ENCODE measurements at places on chromosomes 1 and 21. TPM values are rescaled to one million over a fixed set of nuclear protein-coding genes. Genes with fewer than 3 reads are reported as not detected.

- no peak for DNase-seq
- no peak overlapping the region for H3K4me3 ChIP-seq
- H3K4me1 ChIP-seq = peaks cover 2% of the 10 kb centered on the region
- no peak overlapping the region for H3K27ac ChIP-seq
- no peaks in the 10 kb centered on the region for H3K36me3 ChIP-seq
- no peaks in the 10 kb centered on the region for H3K27me3 ChIP-seq
Measured at GRCh38 chr1:62037274-62037673, 157.4 kb upstream of the L1TD1 start.

- H3K27ac ChIP-seq = no peak overlapping the region
- no peaks in the 10 kb centered on the region for H3K36me3 ChIP-seq
- peaks cover 4% of the 10 kb centered on the region for H3K4me1 ChIP-seq
- H3K27me3 ChIP-seq = no peaks in the 10 kb centered on the region
Measured at GRCh38 chr1:171158096-171158495, 27.0 kb upstream of the FMO2 start.

- H3K27ac ChIP-seq = no peak overlapping the region
- H3K36me3 ChIP-seq = no peaks in the 10 kb centered on the region
- H3K4me1 ChIP-seq = peaks cover 1% of the 10 kb centered on the region
- H3K4me3 ChIP-seq = no peak overlapping the region
Measured at GRCh38 chr1:207306023-207306422, 15.5 kb upstream of the CD55 start.

UBL4B gene
- total RNA-seq = not detected

LRRC39 gene
- 0.60 TPM for total RNA-seq

GRCh38 chr1:110385369-110385768 lies 5.5 kb downstream of the SLC16A4 start:
- H3K4me1 ChIP-seq = peaks cover 7% of the 10 kb centered on the region
- no peaks in the 10 kb centered on the region for H3K27me3 ChIP-seq
- H3K36me3 ChIP-seq = no peaks in the 10 kb centered on the region
- no peak overlapping the region for H3K27ac ChIP-seq
- no peak for DNase-seq

- H3K36me3 ChIP-seq = no peaks in the 10 kb centered on the region
- DNase-seq = no peak
- no peak overlapping the region for H3K4me3 ChIP-seq
- H3K4me1 ChIP-seq = no peaks in the 10 kb centered on the region
- no peak overlapping the region for H3K27ac ChIP-seq
- no peaks in the 10 kb centered on the region for H3K27me3 ChIP-seq
Measured at GRCh38 chr1:196910215-196910614, 22.4 kb downstream of the CFHR4 start.

CD1E gene
- total RNA-seq = not detected

ANGPTL7 gene
- not detected for total RNA-seq

DNA sequence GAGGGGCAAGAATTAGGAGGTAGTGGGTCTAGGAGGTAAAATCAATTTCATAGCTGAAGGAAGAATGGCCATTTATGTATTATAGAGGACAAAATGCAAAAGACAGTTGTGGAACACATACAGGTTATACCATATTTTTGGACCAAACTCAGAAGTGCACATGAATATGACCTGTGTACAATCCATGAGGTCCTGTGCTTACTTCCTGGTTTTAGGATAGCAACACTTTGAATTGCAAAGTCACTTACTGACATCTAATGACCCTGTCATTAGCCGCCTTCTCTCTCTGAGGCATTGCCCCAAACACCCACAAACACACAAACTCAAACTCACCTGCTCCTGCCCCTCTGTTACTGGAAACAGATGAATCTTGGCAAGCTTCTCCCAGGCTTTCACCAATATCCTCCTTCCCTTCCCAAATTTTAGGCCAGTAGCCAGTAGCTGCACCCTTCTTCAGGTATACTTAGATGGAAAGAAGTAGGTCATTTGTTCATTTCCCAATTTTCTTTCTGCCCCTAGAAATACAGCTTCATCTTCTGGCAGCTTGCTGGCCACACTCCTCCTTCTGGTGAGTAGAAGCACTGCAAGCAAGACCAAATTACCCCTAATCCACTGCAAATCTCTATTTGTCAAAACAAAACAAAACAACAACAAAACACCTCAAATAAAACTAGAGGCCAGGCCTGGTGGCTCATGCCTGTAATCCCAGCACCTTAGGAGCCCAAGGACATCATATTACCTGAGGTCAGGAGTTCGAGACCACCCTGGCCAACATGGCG lies 13.7 kb upstream of the RPL5 start:
- H3K4me3 ChIP-seq = no peak overlapping the region
- no peak for DNase-seq
- H3K27ac ChIP-seq = no peak overlapping the region
- H3K36me3 ChIP-seq = no peaks in the 10 kb centered on the region
- H3K27me3 ChIP-seq = no peaks in the 10 kb centered on the region

VWA5B1 gene
- total RNA-seq = 0.27 TPM

- H3K4me3 ChIP-seq = no peak overlapping the region
- H3K27ac ChIP-seq = no peak overlapping the region
- DNase-seq = no peak
Measured at GRCh38 chr1:25210728-25211127, 21.6 kb downstream of the SYF2 start.

PEAR1 gene
- total RNA-seq = 20.2 TPM

C8A gene
- not detected for total RNA-seq

DNA sequence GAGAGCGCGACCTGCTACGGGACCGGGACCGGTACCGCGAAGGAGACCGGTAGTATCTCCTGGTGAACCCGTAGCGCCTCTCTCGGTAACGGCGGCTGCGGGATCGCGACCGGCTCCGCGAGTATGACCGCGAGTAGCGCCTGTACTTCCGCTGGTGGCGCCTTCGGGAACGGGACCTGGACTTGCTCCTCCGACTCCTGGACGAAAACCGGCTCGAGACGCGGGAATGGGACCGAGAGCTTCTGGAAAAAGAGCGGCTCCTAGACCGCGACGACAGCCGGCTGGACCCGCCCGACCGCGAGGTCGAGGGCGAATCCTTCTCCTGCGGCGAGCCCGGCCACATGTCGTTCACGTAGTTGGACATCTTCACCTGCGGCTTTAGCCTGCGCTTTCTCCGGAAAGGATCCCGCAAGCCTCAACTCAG lies 642 bp downstream of the RSRP1 start:
- peaks cover 2% of the 10 kb centered on the region for H3K4me1 ChIP-seq
- no peaks in the 10 kb centered on the region for H3K36me3 ChIP-seq
- H3K4me3 ChIP-seq = peak overlapping the region; percentile 90
- no peak for DNase-seq

GRCh38 chr1:67979532-67979931 lies 70.9 kb downstream of the DIRAS3 start:
- H3K36me3 ChIP-seq = no peaks in the 10 kb centered on the region
- H3K4me3 ChIP-seq = no peak overlapping the region
- DNase-seq = no peak

FAM177B gene
- total RNA-seq = not detected

DNA sequence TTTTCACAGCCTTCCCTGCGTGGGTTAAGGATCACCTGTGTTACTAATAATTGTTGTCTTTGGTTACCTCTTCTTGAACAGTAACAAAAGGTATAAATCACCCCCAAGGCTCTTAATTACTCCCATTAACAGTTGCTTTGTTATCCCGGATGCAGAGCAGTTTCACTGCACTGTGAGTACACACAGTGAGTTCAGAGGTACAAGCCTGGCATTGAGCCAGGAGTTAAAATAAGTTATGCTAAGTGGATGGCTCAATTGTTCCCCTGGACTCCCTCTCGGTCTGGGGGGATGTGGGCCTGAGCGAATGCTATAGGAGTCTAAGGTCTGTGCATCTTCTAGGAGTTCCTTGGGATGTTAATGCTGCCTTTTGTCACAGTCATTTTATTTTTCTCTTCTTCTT lies 258.3 kb downstream of the ATG4C start:
- H3K27ac ChIP-seq = no peak overlapping the region
- H3K4me3 ChIP-seq = no peak overlapping the region
- DNase-seq = no peak
- no peaks in the 10 kb centered on the region for H3K27me3 ChIP-seq

- H3K36me3 ChIP-seq = no peaks in the 10 kb centered on the region
- H3K4me1 ChIP-seq = peaks cover 2% of the 10 kb centered on the region
- H3K27ac ChIP-seq = no peak overlapping the region
Measured at GRCh38 chr1:31199236-31199790, 40.4 kb downstream of the NKAIN1 start.

- H3K4me3 ChIP-seq = no peak overlapping the region
- peak overlapping the region; percentile 43 for H3K27ac ChIP-seq
- H3K36me3 ChIP-seq = no peaks in the 10 kb centered on the region
- H3K4me1 ChIP-seq = peaks cover 4% of the 10 kb centered on the region
- H3K27me3 ChIP-seq = no peaks in the 10 kb centered on the region
Measured at GRCh38 chr1:32215629-32216480, 6.3 kb downstream of the TMEM234 start.

ABCD3 gene
- total RNA-seq = 22.1 TPM

GRCh38 chr21:31347435-31348032 lies 3.5 kb upstream of the TIAM1 start:
- no peak overlapping the region for H3K27ac ChIP-seq
- H3K27me3 ChIP-seq = no peaks in the 10 kb centered on the region
- H3K4me1 ChIP-seq = peaks cover 3% of the 10 kb centered on the region
- no peaks in the 10 kb centered on the region for H3K36me3 ChIP-seq
- no peak for DNase-seq

DNA sequence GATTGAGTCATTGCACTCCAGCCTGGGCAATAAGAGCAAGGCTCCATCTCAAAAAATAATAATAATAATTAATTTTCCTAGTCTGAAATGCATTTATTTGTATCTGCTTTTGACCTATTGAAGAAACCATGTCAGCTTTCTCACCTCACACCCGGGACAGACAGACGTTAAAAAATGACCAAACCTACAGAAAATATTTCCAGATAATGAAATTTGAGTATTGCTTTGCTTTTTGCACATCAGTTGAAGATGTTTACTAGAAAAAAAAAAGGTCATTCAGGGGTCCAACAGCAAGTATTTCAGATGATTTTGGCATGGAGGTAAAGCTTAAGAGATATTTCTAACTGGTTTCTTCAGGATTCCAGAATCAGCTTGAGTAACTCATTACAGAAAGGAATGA lies at the start of gene OR6K6:
Gene OR6K6, plus strand, starts transcription at position 301 of the 400 bp plus-strand sequence. CDS start 168 bp downstream, outside the sequence.
- DNase-seq = no peak
- H3K4me1 ChIP-seq = no peaks in the 10 kb centered on the region
- H3K27me3 ChIP-seq = no peaks in the 10 kb centered on the region
- no peak within 1 kb of the TSS for H3K4me3 ChIP-seq
- no peak within 1 kb of the TSS for H3K27ac ChIP-seq

LAMC2 gene
- total RNA-seq = 0.56 TPM

DNA sequence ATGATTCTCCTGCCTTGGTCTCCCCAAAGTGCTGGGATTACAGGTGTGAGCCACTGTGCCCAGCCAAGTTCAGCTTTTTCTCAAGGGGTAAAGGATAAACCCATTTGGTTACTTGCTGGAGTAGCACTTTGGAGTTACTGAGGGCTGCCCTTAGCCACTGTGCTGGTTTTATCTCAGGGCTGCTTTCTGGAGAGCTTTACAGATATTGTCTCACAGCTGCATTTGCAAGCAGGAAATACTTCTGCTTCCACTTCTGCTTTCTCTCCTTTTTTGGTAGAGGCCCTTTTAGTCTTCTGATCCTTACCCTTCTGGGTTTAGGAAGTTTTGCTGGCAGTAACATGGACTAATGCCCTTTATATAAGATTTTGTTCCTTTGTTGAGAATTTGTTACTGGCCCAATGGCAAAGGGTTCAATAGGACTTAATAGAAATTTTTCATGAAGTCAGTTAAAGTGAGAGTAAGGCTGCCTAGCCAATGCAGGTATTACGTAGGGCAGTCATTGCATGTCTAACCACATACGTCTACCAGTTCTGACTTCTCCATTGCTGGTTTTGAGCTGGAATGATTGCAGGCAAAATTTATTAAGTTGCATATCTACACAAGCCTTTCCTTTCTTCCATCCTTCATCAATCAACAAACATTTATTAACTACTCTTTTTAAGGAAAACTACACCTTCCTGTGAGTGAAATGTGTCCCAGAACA lies 24.4 kb downstream of the CAP1 start:
- no peak for DNase-seq
- no peaks in the 10 kb centered on the region for H3K27me3 ChIP-seq
- H3K4me3 ChIP-seq = no peak overlapping the region
- H3K36me3 ChIP-seq = no peaks in the 10 kb centered on the region
- H3K27ac ChIP-seq = no peak overlapping the region

DNA sequence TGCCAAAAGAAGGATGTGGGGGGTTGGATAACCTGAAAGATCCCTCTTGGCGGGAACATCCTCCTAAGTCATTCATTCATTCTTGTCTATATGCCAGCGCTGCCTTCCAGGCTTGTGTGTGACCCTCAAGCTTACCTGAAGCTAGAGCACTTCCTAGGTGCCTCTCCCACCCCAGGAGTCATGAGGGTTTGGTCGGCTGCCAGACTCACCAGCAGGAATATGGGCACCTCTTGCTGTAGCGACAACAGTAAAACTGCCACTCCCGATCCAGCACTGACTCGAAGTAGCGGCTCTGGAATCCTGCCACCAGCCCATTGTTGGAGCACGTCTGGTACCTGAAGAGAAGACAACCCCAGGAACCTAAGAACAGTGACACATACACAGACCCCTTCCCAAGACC lies 15.0 kb downstream of the DPT start:
- H3K27me3 ChIP-seq = no peaks in the 10 kb centered on the region
- peaks cover 3% of the 10 kb centered on the region for H3K4me1 ChIP-seq
- no peak for DNase-seq
- no peaks in the 10 kb centered on the region for H3K36me3 ChIP-seq

DNA sequence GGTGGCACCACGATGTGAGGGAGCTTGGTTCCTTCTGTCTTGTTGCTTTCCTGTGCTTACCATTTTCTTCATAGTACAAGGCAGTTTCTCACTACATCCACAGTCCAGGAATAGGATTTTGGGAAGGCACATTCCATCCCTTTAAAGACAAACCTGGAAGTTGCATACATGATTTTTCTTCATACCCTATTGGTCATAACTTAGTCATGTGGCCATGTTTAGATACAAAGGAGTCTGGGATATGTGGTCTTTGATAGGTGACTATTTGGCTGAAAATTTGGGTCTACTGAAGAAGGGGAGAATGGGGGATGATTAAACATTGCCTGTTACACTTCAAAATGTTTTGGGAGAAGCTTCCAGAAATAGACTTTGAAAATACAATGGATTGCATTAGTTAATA lies 7.0 kb downstream of the DYRK1A start:
- H3K27ac ChIP-seq = no peak overlapping the region
- DNase-seq = no peak
- no peaks in the 10 kb centered on the region for H3K27me3 ChIP-seq
- peaks cover 18% of the 10 kb centered on the region for H3K4me1 ChIP-seq
- H3K36me3 ChIP-seq = no peaks in the 10 kb centered on the region
- no peak overlapping the region for H3K4me3 ChIP-seq

DNA sequence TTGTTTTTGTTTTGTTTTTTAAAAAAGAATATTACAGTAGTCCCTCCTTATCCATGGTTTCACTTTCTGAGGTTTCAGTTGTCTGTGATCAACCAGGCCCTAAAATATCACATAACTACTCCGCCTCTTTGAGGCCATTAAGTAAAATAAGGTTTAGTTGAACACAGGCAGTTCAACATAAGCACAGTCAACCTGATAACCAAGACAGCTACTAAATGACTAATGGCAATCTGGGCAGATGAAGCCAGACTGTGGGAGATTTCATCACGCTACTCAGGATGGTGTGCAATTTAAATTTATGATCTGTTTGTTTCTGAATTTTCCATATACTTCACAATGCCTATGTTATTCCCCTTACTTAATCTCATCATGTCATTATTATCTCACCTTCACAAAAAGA lies 30.1 kb downstream of the LDLRAD1 start:
- DNase-seq = no peak
- no peaks in the 10 kb centered on the region for H3K4me1 ChIP-seq
- H3K27me3 ChIP-seq = no peaks in the 10 kb centered on the region
- no peaks in the 10 kb centered on the region for H3K36me3 ChIP-seq

OR14K1 gene
- total RNA-seq = not detected

Data from ovary (tissue), 10 donors.